Inflammatory macrophage treated with lipopolysaccharide for 1 hour (primary cell): ENCODE measurements at places on chromosomes 6 and 20.

DNA sequence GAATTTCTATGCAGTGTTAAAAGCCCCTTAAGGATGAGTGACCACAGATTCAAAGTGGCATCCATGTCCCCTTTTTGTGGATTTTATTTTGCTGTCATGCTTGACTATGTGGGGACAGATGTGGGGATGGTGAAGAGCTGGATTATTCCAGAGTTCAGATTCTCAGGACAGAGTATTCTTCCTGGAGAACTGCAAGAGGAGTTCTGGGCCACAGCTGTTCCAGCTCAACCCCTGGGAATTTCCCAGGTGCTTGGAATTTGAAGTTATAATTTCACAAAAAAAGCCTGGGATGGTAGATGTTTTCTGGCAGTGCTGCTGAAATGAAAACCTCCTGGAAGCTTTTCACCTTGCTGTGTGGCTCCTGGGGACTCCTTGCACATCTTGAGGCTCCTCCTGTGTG is 671.8 kb upstream of the MARCKS start:
- no peak for DNase-seq

DNA sequence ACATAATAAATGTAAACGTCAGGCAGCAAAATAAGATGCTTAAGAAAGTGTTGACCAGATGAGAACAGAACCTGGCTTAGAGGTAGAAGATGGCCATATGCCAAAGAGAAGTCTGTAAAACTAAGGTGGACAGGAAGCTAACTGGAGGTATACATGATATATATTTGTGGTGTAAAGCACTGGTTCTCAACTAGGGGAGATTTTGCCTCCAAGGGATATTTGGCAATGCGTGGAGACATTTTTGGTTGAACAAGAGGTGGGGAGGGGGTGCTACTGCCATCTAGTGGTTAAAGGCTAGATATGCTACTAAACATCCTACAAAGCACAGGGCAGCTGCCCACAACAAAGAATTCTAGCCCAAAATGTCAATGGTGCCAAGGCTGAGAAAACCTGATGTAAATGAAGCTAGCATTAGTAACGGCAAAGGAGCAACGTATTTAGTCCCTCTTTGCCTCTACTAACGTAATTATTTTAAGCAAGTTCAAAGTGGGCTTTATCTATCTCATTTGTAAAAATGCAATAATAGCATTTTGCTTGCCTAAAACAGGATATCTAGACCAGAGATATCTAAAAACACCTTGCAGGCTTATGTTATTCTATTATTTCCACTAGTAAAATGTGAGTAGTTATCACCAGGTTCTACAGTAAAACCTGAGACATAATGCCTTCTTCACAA is 182.6 kb downstream of the RNGTT start:
- peak; percentile 55 for DNase-seq

DNA sequence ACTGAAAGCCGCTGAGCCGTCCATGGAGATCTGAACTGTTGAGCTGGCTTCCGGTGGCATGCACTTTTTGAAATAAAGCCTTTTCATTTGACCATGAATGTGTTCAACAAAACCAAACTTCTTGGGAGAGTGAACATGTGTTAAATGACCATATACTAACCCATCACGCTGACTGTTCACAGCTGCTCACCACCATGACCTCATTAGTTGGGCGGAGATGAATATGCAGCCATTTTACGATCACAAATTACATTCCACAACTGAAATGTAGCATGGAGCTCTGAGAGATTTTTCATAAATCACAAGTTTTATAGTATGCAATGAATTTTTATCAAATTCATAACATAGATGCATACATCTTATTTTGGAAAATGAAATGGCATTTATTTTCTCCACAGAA is 4.2 kb downstream of the RAMACL start:
- no peak for DNase-seq

DNA sequence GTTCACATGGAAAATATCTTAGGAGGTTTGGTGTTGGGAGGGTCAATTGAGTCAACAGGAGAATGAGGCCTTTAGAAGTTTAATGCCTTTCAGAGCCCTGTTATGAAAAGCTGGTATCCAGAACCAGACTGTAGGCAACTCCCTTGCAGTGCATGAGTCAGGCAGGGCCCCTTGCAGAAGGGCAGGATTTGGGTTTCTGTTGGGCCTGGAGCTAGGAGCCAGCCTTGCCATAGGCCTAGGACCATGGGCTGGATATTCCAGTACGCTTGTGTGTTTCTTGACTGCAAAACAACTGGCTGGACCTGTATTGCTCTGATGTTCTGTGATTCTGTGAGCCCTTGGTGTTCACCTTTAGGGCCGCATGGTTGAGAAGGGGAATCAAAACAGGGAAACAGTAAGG is 350.9 kb upstream of the PRND start:
- DNase-seq = no peak

DNA sequence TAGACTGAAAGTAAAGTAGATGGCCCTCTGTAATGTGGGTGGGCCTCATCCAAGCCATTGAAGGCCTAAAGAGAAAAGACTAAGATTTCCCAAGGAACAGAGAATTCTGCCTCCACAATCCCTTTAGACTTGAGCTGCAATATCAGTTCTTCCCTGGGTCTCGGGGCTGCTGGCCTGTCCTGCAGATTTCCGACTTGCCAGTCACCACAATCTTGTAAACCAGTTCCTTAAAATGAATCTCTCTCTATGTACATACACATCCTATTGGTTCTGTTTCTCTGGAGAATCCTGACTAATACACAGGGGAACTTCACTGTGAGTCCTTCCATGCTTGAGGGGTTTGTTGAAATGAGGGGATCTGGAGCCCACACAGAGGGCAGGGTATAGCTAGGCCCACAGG is 12.9 kb downstream of the CCDC170 start:
- DNase-seq = peak; percentile 68

DNA sequence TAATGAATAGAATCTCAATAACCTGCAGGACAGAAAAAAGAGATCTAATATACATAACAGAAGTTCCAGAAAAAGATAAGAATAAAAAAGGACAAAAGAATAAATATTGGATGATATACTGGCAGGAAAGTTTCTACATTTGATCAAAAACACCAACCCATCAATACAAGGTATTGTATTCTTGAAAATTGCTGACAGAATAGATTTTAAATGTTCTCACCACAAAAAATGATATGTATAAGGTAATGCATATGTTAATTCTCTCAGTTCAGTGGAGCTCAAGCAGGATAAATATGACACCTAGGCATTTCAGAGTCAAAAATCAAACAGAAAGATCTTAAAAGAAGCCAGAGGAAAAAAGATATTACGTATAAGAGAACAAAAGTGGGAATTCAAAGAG is 43.8 kb downstream of the SERAC1 start:
- no peak for DNase-seq

GRCh38 chr20:42901689-42902440 is 287.8 kb downstream of the PTPRT start:
- no peak for DNase-seq

DNA sequence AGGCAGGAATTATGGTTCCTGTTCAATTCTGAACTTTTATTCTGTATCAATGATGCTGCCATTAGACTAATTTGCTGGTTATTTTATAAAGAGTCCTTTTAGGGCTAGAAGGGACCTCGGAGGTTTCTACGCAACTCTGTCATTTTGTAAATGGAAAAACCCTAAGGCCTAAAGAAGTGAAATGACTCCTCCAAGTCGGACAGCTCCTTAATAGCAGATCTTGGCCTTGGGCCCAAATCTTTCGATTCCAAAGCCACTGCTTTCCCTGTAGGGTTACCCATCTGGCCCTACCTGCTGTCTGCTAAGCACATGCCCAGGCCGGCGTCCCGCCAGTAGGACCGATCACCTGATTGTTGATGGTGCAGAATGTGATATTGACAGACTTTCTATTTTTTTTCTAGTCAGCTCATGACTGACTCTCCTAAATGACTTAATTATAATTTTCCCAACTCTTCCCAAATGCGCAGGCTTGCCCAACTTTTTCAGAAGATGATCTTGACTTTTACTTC is 40.2 kb downstream of the PLEKHG1 start:
- DNase-seq = no peak

GRCh38 chr6:44511126-44511525 is 123.6 kb downstream of the CDC5L start:
- no peak for DNase-seq

DNA sequence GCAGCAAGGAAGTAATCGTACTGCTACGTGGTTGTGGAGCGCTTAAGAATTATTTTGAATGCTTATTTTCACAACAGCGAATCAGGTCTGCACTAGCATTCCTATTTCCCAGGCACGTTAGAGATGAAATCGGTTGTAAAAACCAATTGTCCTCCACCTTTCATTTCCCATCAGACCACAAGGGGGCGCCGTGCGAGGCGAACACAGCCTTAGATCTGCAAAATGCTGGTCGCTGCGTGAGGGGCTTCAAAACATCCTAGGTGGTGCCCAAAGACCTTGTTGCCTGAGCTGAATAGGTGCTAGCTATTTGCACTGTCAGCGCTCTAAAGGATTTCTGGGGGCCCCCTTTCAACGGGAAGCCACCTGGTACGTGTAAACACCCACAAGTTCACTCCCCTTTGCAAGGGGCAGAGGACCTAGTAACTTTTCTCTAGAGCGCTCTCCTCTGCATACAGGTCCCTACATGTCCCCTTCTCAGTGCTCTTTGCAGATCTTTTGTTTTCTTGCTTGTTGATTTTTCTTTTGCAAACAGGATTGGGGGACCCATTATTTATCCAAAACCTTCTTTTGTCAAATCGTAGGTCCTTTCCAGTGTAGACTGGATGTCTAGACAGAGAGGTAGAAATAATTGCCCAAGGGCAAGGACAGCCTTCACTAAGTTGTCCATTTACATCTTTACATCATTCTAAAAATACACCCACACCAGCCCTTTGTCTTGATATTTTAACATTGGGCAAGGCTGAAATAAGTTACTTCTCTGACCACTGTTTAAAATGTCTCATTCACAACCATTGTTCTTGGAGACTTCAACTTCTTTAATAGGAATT is 59.8 kb downstream of the NEDD9 start:
- DNase-seq = peak; percentile 38

- no peak for DNase-seq
Measured at GRCh38 chr6:137160763-137161162, 12.7 kb downstream of the IL22RA2 start.

DNA sequence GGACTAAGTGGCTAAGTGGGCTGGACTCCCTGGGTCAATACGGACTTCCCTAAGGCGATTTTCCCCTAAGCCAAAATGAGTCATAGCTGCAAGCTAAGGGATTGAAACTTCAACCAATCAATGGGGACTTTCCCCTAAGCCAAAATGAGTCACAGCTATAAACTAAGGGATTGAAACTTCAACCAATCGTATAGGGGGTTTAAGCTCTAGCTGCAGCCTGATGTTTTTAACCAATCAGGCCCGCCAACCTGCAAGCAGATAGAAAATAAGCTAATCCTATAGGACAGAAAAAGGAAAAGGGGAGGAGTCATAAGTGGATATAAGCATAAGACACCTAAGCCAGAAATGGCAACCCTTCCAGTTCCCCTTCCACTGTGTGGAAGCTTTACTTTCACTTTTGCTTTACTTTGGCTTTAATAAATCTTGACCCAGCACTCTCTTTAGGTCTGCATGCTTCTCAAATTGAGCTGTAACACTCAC is 655.0 kb upstream of the HS3ST5 start:
- DNase-seq = no peak

- DNase-seq = peak; percentile 42
Measured at GRCh38 chr6:87697581-87698546, 4.2 kb downstream of the AKIRIN2 start.

DNA sequence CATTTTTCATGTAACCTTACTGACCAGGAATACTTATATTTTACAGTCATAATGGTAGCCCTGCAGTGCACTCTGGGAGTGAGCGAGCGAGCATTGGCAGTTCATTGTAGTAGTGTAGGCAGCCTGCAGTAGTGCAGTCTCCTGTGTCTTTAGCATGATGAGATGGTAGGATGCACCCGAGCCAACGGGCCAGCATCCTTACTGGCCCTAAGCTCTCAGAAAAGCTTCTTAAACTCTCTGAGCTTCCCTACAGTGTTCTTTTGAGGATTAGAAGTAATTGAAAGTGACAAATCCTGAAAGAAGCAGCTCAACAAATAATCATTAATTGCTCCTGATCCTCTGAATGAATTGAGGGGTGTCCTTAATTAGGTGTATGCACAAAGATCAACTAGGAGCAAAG is 20.9 kb downstream of the SLC9A8 start:
- DNase-seq = no peak

- DNase-seq = no peak
Measured at GRCh38 chr20:57539889-57540288, 14.9 kb upstream of the CTCFL start.

DNA sequence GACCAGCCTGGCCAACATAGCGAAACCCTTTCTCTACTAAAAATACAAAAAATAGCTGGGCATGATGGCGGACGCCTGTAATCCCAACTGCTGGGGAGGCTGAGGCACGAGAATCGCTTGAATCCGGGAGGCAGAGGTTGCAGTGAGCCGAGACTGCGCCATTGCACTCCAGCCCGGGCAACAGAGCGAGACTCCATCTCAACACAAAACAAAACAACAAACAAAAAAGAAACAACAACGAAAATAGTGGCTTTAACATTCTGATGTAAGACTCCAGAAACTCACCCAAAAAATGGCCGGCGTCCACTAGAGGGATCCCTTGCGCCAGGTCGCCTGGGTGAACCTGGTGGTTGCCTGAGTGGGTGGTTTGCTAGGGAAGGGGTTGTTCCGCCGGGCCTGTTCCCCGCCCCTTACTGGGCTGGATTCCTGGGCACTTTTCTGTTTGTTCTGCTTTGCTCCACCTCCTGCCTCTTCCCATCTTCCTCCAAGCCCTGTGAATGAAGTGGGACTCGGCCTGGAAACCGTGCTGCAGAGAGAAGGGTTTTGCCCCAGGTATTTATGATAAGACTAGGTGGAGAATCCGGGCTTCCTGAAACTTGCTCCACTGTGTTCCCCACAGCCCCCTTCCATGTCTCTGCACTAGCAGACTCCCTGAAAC is 1.5 kb downstream of the PABPC1L start:
- DNase-seq = peak; percentile 71

DNA sequence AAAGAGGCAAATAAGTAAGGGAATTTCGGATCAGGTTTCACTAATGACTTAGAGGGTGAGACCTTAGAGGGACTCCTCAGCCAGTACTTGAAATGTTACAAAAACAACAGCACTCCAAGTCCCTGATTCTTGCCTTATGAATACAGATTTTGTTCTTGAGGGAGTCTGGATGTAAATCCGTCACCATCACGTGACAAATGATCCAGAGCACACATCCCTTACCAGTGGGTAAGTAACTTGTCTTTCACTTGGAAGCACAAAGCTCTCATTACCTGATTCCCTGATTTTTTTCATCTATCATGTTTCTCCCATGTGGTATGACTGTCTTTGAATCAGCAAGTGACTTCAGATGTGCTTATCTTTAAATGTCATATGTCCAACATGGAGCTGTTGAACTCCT is 595.3 kb upstream of the POU3F2 start:
- no peak for DNase-seq

GRCh38 chr20:49399329-49399728 is 83.1 kb downstream of the KCNB1 start:
- DNase-seq = no peak

- no peak for DNase-seq
Measured at GRCh38 chr20:57809661-57810172, 99.9 kb upstream of the PMEPA1 start.

GRCh38 chr6:128655978-128656498 is 135.6 kb upstream of the PTPRK start:
- DNase-seq = peak; percentile 10

- DNase-seq = peak; percentile 2
Measured at GRCh38 chr6:53986165-53986720, 125.0 kb upstream of the MLIP start.

- DNase-seq = no peak
Measured at GRCh38 chr6:131552572-131552971, 20.5 kb upstream of the ARG1 start.
